Fibroblast of villous mesenchyme (primary cell): ENCODE measurements at places on chromosomes 12 and 14. TPM values are rescaled to one million over a fixed set of nuclear protein-coding genes. Genes with fewer than 3 reads are reported as not detected.

GRCh38 chr14:68593806-68594536 lies 198.9 kb downstream of the ZFP36L1 start:
- no peak for DNase-seq

- no peak for DNase-seq
These were observed 9.5 kb upstream of the AJUBA start for GRCh38 chr14:22991852-22992251.

DNA sequence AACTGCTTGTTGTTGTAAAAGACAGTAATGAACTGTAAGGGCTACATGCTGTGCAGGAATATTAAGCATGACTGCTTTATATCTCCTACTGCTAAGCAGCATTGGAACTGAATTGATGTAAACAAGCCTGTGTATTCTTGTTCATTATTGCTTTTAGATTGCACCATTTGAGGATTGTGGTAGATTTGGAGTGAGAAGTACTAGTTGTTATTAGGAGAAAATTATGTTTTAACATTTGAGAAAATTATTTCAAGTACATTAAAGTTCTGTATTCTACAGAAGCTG lies 212.7 kb downstream of the ERC1 start:
- DNase-seq = no peak

- DNase-seq = no peak
These were observed 7.4 kb upstream of the KRT74 start for GRCh38 chr12:52581066-52581465.

GRCh38 chr14:101350021-101350420 lies 211.3 kb upstream of the DIO3 start:
- no peak for DNase-seq

DNA sequence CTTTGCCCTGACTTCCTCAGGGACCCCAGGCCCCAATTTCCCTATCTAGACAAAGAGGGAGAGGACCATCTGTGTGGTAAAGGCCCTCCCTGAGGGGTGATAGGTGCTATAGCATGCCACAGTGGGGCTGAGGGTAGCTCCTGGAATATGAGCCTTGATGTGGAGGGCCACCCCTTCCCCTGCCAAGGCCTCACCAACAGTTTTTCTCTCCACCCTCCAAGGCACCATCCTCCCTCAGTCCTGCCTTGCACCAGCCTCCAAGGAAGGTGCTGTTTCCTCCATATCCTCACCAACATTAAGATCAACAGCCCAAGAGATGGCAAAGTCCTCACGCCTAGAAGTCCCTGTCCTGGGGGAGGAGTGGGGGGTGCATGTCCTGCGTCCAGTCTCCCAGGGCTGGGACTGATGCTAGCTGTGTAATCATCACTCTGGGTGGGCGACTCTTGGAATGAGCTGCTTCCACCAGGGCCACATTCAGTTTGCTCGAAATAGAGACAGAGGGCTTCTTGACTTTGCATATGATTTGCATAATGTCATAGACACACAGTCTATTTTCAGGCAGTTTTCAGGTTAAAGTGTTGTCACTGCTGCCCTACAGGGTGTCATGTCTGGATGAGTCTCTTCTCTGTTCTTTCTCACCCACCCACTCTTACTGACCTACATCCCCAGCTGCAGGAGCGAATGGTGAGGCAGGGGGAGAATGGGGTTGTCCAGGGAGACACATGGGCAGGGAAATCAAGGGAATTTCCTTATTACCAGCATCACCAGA lies 17.4 kb downstream of the ACVRL1 start:
- DNase-seq = no peak

DNA sequence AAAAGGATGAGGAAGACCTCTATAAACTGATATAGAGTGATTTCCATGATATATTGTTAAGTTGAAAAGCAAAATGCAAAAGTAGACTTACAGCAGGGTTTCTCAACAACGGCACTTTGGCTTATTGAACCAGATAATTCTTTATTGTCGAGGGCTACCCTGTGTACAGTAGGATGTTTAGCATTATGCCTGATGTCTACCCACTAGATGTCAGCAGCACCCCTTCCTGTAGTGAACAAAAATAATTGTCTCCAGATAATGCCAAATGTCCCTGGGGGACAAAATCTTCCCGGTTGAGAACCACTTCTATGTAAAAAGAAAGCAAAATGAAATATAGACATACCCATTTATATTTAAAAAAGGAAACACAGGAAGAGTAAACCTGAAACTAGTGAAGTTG lies 32.4 kb downstream of the ABCD2 start:
- peak; percentile 12 for DNase-seq

DNA sequence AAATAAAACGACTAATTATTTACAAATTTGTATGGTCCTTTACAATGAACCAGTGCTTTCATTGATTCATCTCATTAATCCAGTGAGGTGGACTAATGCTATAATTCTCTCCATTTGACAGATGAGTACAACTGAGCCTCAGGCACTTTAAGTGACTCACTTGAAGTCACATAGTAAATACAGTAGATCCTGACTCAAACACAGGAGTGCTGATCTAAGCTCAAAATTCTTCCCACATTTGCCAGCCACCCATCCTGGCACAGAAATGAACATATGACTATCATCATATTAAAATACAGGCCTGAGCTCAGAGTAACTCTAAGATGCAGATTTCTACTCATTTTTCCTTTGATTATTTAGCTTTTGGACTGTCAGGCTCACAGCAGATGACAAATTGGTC lies 30.6 kb downstream of the SLC16A7 start:
- peak; percentile 7 for DNase-seq

- no peak for DNase-seq
These were observed 1.2 kb downstream of the ZNF410 start for GRCh38 chr14:73887694-73888459.

DNA sequence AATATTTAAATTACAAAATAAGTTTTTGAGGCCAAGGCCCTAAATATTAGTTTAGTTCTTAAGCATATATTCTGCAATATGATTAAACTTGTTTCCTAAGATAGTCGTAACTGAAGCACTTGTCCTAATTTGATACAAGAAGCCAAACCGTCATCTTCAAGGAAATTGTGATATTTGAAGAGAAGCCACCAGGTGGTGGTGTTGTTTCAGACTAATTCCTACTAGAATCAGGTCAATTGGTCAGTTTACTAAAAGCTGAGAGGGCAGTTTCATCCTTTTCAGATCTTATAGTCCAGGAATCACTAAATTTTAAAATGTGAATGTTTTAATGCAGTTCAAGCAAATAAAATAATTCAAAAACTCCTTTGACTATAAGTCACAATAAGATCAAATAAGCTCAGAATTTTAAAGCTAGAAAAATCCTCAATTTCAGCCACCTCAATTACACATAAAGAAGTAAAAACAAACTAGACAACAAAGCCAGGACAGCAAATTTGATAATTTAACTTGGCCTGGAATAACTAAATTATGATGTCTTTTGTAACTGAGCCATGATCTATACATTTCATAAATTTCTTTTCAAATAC lies 7.1 kb upstream of the ARL1 start:
- peak; percentile 75 for DNase-seq

DNA sequence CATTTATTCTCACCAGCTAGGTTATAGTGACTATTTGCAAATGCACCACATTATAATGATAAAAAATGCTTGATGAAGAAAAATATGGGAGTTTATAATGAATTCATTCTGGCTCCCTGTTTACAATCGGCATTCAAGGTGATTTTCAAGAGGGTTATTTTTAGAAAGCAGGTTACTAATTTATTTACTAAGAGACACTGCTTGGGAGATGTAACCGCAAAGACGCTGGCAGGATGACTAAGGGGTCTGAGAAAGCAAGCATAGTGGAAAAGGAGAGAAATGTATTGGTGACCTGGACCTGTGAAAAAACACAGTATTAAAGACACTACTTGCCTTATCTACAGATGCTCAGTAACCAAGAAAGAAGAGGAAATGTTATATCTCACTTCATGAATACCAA lies 13.3 kb upstream of the PITPNM2 start:
- DNase-seq = no peak

DNA sequence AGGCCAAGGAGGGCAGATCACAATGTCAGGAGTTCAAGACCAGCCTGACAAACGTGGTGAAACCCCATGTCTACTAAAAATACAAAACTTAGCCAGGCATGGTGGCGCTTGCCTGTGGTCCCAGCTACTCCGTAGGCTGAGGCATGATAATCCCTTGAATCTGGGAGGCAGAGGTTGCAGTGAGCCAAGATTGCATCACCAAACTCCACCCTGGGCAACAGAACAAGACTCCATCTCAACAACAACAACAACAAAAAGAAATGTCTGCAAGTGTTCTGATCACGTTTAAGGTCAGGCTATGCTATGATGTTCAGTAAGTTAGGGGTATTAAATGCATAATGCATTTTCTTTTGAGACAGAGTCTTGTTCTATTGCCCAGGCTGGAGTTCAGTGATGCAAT lies 6.7 kb upstream of the PLD4 start:
- DNase-seq = peak; percentile 18

DNA sequence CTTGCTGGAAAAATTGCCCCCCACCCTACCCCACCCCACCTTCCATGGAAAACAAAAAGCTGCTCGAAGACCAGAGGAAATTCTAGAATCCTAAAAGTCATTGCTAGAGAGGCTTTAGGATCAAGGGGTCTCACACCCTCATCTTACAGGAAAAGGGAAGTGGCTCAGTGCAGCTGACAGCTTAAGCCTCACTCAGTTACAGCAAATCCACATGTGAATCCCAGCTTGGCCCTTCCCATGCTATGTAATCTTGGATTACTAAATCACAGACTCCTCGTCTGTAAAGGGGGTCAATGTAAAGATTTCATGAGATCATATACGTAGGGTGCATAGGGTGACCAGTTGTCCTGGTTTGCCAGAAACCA lies 25.9 kb downstream of the CMKLR1 start:
- DNase-seq = peak; percentile 70

GRCh38 chr12:111014547-111014946 lies 94.2 kb upstream of the MYL2 start:
- DNase-seq = no peak

- DNase-seq = peak; percentile 12
These were observed 46.2 kb upstream of the DIP2B start for GRCh38 chr12:50458606-50459005.

DNA sequence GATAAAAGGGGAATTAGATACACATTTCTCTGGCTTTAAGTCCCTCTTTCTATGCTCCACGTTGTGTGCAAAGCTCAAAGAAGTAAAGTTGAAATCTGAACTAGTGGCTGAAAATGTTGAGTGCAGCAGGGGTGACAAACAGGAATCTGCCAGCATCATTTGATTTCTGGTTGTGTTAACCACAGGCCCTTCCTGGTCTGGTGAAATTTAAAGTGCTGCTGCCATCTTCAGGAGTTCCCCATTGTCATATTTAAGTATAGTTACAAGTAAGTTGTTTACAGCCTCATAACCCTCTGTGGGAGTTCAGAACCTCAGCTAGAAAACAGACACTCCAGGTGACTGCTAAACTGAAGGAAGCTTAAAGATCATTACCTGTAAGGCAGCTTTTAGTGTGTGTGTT lies 90.9 kb upstream of the CCDC196 start:
- DNase-seq = no peak

DNA sequence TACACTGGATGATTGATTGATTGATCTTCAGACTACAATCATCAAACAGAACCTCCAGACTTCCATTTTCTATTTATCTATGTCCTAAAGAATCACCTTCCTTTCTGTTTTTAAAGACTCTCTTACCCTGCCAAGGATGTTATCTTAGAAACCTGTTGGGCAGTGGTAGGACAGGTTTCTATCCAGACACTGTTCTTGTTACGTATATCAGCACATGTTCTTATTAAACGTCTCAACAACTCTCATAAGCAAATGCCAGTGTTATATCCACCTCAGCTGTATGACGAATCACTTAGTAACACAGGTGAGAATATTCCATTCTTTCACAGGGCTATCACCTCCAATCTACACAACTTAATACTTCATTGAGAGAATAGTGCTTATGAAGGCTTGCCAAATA lies 40.2 kb upstream of the RPL10L start:
- DNase-seq = no peak

DNA sequence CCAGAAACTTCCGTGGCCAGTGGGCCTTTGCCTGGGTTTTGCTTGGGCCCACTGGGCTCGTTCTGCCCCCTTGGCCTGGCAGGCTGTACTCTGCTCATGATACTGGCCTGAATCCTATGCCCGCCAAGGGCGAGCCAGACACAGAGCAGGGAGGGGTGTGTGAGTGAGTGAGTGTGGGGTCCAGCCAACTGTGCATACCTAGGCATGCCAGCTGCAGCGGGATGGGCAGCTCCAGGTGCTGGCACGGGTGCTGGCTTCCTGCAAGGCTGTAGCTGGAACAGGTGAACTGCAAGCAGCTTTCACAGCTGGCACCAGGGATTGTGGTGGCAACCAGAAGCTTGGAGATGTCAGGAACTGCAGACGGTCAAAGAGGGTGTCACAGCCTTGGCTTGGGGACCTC lies 1276.4 kb downstream of the SLC16A7 start:
- no peak for DNase-seq

GRCh38 chr14:38860530-38860929 lies 242.5 kb downstream of the SEC23A start:
- DNase-seq = no peak

- DNase-seq = no peak
These were observed 120.8 kb upstream of the CCDC196 start for GRCh38 chr14:66365388-66365787.

GRCh38 chr14:98177551-98177950 lies 1094.4 kb downstream of the BCL11B start:
- no peak for DNase-seq

DNA sequence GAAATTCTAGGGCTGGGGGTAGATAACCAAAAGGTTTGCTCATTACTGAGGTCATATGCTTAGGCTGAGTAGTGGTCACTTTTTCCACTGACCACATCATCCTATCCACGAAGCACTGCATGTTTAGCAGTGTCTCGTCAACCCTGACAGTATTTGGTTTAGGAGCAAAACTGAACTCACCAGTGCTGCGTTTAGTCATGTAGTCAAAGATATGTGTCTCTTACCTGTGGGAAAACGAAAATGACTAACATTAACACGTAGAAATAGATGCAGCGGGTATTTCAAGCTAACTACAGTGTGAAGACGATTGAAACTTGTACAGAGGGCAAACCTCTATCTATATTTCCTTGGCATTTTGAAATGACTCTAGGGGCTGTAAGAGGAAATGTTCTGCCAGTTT lies 34.6 kb downstream of the MTHFD1 start:
- DNase-seq = no peak

Gene LRRK2
- 1.3 and 1.6 TPM in 2 replicates for total RNA-seq

Gene ALG10
- 9.1 and 9.3 TPM in 2 replicates for total RNA-seq

Gene FMNL3
- total RNA-seq = 22.5 and 28.7 TPM in 2 replicates

Gene TAS2R20
- 5.2 and 5.5 TPM in 2 replicates for total RNA-seq

Gene FOXM1
- total RNA-seq = 16.4 and 17.7 TPM in 2 replicates

Gene ARHGAP9
- total RNA-seq = under 0.01 TPM in 2 replicates

Gene PCBP2
- 193 and 237 TPM in 2 replicates for total RNA-seq

Gene CEBPE
- total RNA-seq = not detected in 2 replicates

Gene TAMALIN
- 2.2 and 7.7 TPM in 2 replicates for total RNA-seq

Gene MYH6
- not detected in 2 replicates for total RNA-seq

Gene BIN2
- not detected in 2 replicates for total RNA-seq
